Panc1 (cell line): ENCODE measurements at places on chromosomes 6 and 20.

DNA sequence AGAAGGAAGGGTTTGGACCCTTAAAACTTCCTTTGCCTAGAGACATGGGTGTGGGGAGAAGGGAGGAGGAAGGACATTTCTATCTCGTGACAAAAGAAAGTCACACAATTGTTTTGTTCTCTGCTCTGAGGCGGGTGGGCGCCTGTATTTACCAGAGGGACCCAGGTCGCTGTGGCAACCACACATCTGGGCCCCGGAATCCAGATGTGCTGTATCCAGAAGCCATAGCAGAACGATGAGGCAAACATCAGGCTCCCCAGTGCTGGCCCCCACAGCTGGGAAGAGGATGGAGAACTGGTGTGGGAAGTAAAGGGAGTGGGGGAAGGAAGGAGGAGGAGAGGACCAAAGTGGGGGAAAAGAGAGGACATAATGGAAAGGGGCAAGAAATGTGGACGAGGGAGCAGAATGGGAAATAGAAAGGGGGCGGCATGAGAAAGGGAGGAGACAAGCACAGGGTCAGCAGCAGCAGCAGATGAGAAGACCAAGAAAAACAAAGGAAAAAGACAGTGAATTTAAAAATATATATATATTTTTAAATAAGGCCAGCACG, 3.4 kb upstream of the TNXB start:
- DNase-seq, result no peak

DNA sequence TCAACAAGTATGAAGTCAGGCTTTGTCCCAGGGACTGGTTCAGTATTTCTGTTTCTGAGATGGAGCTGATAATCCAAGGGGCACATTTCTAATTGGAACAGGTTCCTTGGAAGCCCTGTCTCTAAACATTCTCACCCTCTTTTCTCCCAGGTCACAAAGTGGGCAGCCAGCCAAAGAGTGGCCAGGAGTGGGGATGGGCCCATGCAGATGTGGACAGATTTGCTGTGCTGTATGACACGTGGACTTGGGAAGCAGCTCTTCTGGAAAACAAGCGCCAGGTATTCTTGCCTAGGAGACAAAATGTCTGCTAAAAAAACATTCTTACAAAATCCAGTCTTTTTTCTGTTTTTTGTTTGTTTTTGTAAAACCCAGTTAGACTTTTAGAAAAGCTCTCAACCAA, 140.2 kb downstream of the CD164 start:
- DNase-seq, result no peak

GRCh38 chr6:166970776-166971175, 14.4 kb upstream of the RNASET2 start:
- DNase-seq, result no peak

- DNase-seq, result no peak
Measured at GRCh38 chr20:24701668-24702067, 232.2 kb downstream of the SYNDIG1 start.

- DNase-seq, result no peak
Measured at GRCh38 chr6:87742106-87742505, 40.1 kb upstream of the AKIRIN2 start.

- no peak for DNase-seq
Measured at GRCh38 chr20:22542427-22542826, 41.9 kb downstream of the FOXA2 start.

GRCh38 chr6:49653942-49654341, 17.3 kb upstream of the RHAG start:
- no peak for DNase-seq

GRCh38 chr6:35662999-35663398, 25.7 kb downstream of the FKBP5 start:
- no peak for DNase-seq

DNA sequence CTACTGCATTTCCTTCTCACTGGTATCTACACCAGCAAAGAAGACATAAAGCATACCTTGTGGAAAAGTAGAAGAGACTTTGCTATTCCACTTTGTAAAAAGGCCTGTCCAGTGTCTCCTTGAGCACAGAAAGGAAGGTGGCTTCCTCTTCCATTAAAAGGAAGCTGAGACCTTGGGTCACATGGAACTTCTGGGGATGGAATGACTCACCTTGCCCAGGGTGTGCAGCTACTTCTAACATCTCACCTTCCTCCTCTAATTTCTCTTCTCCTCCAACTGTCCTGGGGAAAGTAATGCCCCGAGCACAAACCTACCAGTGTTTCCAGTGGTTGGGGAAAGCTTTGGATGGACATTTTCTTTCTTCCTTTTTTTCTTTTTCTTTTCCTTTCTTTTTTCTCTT, 848.8 kb upstream of the MAP3K7 start:
- no peak for DNase-seq

- DNase-seq, result no peak
Measured at GRCh38 chr6:154206141-154206540, 150.5 kb downstream of the IPCEF1 start.

DNA sequence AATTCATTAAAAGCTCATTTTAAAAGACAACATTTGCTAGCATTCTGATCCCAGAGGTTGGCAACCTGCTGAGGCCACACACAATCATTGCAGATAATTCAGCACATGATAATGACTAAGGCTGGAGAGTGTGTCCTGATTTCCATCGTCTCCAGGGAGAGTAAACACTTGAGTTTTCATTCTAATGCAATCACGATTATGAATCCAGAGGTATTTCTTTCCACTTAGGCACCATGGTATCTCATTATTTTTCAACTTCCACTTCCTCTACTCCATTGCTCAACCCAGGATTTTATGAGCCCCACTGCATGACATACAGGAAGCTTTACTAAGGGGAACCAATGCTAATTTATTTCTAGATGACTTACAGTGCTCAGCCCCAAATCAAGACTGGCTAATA, 273.8 kb upstream of the AGPAT4 start:
- DNase-seq, result no peak

DNA sequence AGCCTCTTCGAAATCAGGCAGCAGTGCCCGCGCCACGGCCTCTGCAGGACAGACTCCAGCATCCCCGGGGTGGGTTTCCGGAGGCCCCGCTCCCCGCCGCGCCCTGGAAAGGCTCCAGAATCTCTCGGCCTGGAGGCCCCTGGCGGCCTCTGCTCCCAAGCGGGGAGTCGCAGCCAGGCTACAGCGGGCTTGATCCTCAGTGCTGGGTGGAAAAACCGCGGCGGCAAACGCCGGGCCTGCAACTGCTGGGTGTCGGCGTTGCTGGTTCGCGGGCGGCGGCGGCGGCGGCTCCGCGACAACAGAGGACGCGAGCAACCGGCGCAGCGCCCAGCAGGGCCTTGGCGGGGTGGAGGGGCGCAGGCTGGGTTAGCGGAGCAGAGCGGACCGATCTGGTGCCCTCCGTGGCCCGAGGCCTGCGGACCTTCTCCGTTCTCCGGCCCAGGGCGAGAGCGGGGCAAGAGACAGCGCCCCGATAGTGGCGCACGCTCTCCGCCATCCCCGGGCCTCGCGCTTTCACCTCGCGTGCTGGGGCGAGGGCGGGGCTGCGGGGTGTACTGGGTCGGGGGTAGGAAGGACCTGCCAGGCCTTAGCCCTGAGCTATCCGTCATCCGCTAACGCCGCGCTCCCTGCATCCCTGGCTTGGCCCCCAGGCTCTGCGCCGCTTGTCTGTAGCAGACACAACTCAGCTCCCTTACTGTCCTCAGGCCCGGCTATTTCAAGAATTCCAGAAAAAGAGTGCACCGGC, 3.4 kb upstream of the ZNF292 start:
- no peak for DNase-seq

DNA sequence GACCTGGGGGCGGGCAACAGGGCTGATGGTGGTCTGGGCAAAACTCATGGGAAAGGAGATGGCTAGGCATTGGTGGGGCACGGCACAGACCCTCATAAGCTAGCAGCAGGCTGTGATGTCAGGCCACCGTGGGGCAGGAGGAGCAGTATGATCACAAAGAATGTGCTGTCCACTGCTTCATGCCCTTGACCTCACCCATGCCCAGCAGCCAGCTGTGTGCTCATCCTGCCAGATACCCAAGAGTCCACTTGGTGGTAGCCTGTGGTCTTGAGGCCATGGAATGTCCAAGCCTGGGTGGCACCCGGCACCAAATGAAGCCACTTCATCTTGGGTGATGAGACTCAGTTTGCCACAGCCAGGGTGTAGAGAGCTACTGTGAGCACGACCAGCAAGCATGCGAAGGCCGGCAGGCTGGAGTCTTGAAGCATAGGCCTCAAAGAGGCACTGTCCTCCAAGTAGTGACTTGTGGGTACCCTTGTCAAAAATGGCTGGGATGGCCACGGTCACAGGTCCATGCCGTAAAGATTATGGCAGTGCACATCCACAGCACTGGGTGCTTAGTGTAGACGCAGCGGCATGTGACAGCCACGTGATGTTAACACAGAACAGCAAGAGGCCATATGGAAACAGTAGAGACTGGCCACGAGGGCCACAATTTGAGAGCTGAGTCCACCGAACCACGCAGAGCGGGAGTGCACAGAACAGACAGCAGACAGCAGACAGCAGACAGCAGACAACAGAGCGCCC, 19.0 kb downstream of the PLAGL2 start:
- DNase-seq, result no peak

DNA sequence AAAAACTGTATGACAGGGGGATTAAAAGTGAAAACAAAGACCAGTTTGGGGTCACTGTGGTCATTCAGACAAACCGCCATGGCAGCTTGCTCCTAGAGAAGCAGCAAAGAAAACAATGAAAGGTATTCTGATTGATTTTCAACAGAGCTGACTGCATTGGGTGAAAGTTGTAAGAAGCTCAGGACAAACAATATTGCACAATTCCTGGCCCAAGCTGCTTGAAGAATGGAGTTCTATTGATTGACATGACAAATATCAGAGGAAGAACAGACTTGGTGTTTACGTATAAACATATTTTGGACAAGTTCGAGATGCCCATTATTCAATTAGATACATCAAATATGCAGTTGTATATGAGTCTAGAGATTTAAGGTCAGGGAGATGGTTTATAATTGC, 62.0 kb downstream of the TRIM38 start:
- DNase-seq, result no peak

- DNase-seq, result no peak
Measured at GRCh38 chr6:34656378-34657036, 40.1 kb downstream of the ILRUN start.

DNA sequence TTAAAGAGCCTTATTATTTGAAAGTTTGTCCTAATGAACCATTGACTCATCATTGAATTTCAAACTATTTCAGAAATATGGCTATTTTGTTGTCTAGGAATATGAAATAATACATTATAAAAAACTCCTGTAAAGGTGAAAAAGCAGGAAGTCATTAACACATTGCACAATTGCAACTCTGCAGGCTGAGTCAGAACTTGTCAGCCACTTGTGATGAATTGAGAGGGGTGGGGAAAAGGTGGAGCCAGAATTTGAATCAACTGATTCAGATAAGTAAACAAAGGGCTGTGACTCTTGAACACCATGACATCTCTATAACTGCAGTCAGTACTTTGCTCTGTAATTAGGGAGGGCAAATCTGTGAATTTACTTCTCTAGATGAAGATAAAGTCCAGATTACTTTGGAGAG, 6.0 kb downstream of the C6orf141 start:
- DNase-seq, result peak; percentile 74

DNA sequence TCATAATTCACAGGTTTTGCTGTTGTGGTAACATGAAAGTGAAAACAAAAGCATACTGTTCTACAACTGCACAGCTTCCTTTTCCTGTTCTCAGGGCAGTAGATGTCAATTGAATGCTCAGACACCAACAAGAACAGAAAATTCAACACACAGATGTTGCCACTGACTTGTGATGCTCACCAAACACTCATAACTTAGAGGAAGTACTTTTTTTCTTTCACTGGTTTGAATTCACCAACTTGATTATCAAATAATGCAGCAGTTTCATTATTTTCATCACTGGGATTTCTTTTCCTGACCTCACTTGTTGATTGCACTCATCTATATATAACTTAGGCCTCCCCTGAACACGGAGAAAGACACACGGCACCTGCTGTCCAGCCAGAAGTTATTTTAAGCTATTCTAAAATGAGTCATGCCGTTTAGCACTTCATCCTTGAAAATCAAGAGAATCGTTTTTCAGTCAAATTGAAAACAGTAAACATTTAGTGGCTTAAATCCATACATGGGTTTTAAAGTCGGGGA, 949 bp downstream of the TXLNB start:
- DNase-seq, result no peak

GRCh38 chr6:90870561-90870960, 283.7 kb upstream of the MAP3K7 start:
- DNase-seq, result no peak

GRCh38 chr6:114579486-114579885, 236.7 kb upstream of the HS3ST5 start:
- no peak for DNase-seq

DNA sequence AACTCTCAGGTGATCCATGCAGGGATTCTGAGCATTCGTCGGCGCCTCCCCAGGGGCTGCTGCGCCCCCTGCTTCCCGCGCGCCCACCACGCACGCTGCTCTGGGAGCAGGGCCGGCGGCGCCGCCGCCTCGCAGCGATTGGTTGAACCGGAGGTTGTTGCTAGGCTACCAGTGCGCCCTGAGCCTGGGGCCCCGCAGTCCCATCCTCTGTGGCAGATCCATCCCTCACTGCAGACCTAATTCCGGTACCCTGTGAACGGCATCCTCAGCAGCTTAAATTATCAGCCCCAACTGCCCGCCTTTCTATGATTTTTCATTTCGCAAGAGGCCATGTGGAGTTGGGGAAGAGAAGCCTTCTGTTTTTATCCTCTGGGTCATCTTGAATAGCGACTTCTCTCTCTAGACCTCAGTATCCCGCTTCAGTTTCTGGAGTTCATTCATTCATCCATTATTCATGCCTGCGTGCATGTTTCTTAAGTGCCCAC, 15.4 kb downstream of the PNPLA1 start:
- DNase-seq, result no peak

GRCh38 chr6:28944412-28944865, 20.7 kb upstream of the TRIM27 start:
- DNase-seq, result peak; percentile 93

DNA sequence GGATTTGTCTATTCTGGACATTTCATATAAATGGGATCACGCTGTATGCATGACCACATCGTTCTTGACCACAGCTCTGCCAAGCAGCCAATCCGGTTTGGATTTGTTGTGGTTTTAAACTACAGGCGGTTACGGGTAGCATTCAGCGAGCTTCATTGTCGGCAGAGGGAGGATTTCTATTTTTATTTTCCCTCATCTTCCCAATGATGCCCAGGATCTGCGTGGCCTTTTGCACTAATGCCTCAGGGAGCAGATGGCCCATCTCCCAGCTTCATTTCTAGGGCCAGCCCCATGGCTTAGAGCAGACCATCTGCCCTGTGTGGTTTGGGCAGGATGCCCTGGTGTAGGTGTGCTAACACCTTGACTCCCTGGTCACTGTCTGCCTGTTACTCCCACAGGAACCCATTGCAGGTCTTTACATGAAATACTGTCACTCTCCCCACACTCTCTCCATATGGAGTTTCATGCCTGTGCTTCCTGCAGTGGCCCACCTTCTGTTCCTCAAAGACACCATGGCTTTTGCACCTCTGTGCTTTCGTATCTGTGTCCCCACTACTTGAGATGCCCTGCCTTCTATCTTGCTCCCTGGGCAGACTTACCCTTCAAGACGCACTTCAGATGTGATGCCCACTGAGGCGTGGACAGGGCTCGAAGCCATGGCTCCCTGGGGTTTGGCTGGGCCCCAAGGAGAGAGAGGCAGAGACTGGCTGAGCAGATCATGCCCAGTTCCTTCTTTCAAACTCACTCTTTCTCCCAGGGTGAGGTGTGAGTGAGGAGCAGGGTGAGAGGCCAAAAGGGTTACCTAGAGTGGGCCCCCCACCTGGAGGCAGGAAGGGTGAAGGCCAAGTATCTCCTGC, 26.0 kb downstream of the SDCBP2 start:
- DNase-seq, result no peak
